ENCODE measurements at places on chromosomes 2 and 18.

GRCh38 chr2:101116841-101117552 is 34.2 kb downstream of the TBC1D8 start:
- no peak for DNase-seq

GRCh38 chr2:161905389-161906046 is 168.5 kb downstream of the DPP4 start:
- DNase-seq = peak; percentile 96

DNA sequence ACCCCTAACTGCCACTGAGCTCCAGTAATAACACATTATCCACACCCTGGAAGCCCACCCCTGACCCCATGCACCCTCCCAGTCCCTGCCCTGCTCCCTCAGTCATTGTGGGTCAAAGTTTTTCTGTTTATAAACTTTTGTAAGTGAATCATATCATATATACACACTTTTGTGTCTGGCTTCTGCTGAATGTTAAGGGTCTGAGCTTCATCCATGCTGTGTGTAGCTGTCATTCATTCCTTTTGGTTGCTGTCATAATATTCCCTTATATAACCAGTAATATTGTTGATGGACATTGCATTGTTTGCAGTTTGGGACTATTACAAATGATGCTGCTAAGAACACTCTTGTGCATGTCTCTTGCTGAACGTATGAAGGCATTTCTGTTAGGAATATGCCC is 14.5 kb downstream of the CNNM4 start:
- DNase-seq = no peak

- no peak for DNase-seq
Observed at GRCh38 chr18:44673256-44673880, 7.3 kb upstream of the SETBP1 start.

DNA sequence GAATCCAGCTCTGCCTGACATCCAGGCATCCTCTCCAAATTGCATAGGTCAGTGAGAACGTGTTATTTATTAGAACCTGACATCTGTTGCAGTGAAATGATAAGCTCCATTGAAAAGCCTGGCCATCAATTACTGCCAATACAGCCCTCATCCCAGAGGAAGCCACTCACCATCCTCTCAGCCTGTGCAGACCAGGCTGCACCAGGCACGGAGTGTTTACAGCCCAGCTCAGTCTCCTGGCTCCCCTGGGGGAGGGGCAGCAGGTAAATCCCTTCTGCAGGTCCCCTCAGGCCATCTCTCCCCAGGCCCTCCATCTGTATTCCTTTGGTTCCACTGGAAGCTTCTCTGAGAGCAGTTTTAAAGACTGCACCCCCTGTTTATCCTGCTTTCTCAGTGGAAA is 82.6 kb upstream of the FOSL2 start:
- DNase-seq = no peak
